NCI-H1105 treated with DMSO at 0.1 percent for 48 hours (cell line): ENCODE measurements at places on chromosomes 5 and 9.

- DNase-seq, result no peak
Observed at GRCh38 chr9:38110476-38110875, 41.4 kb upstream of the SHB start.

- DNase-seq, result no peak
Observed at GRCh38 chr5:140328036-140328764, 18.2 kb downstream of the HBEGF start.

DNA sequence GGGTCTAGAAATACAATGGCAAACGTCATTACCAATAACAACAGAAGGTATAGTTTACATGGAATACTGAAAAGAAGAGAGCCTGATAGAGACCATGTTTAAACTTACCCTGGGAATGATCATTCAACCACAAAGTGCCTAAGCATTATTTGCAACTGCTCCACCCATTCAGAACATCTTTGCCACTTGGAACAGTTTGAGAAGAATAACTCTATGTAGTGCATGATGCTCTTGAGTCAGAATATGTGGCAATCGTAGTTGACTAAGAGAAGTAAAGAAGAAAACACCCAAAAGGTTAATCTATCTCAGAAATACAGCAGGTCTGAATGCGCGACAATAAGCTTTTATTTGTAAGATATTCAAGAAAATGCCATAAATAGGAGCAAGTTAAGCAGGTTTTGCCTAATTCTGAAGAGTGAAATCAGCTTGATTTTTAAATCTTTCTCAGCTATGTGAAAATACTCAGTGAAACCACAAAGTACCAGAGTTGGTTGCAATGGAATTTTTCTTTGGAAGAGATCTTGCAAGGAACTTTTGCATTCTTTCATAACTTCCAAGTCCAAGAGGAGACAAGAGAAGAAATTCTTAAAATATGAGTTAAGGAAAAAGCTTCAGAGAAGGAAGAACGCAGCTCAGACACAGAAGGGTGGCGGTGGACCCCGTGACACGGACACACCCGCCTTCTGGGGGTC lies 64.3 kb downstream of the HABP4 start:
- DNase-seq, result no peak

- no peak for DNase-seq
Observed at GRCh38 chr5:156476678-156477077, 149.7 kb downstream of the SGCD start.

DNA sequence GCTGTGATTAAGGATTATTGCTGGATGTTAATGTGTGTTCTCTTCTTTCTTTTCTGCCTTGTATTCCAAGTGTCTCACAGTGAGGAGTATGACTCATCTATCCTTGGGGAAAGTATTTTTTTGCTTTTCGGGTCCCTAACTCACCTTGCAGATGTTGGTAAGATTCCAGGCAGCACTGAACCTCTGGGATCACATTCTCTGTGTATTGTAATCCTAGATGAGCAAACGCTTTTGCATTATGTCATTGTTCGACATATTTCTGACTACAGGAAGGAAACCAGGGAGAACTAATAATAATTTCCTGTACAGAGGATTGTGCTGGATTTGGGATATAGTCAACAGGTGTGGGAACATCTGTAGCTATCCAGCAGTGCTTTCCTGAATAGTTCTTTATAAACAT lies 246.1 kb upstream of the TUT7 start:
- no peak for DNase-seq
